D721Med (cell line): ENCODE measurements at places on chromosomes 12 and 14.

GRCh38 chr14:104867371-104868059 lies 2.4 kb downstream of the CEP170B start:
- DNase-seq: no peak

GRCh38 chr12:6069437-6070093 lies 54.9 kb downstream of the VWF start:
- no peak for DNase-seq

DNA sequence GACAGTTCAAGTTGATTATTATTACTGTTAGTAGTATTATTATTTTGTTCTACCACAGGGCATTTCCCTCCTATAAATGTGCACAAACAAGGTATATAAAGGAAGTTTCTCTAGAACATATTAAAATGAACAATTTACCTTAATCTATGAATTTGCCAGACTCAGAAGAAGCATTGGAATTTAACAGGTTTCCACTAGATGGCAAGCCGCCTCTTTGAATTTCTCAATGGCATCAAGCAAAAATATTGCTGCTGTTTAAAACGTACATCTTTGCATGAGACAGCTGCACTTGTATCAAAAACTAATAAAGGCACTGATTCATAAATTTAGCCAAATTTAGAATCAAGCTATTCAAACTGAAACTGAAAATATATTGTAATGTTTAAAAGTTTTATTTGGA lies 34.6 kb upstream of the MIS18BP1 start:
- DNase-seq: no peak

DNA sequence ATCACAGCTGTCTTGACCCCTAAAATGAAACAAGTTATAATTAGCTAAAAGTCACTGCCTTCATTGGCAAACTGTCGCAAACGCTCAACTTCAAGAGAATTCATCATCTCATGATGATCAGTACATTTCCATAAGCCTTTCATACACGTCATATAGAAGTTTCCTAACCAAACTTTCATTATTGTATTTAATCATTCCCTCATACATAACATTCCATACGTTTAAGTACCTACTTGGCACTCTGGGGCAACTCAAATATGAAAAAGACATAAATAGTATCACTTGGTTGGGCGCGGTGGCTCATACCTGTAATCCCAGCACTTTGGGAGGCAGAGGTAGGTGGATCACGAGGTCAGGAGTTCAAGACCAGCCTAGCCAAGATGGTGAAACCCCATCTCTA lies 12.4 kb upstream of the PPP2R5E start:
- no peak for DNase-seq

DNA sequence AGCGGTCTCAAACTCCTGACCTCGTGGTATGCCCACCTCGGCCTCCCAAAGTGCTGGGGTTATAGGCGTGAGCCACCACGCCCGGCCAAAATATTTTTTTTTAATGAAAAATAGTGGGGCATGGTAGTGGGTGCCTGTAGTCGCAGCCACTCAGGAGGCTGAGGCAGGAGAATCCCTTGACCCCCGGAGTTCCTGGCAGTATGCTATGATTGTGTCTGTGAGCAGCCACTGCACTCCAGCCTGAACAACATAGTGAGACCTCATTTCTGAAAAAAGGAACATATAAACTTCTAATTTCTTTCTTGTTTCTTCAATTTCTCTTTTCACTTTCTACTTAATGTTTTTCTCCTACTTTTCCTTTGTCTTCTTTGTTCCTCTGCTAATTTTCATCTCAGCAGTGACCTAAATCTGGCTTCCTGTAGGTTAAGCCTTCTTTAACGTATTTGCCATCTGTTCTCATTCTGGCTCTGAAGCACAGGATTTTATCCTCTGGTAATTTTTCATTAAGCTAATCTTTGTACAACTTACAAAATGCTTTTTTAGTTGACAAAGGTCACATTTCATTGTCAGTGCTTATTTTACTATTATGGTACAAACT lies 4.5 kb upstream of the RPGRIP1 start:
- no peak for DNase-seq

DNA sequence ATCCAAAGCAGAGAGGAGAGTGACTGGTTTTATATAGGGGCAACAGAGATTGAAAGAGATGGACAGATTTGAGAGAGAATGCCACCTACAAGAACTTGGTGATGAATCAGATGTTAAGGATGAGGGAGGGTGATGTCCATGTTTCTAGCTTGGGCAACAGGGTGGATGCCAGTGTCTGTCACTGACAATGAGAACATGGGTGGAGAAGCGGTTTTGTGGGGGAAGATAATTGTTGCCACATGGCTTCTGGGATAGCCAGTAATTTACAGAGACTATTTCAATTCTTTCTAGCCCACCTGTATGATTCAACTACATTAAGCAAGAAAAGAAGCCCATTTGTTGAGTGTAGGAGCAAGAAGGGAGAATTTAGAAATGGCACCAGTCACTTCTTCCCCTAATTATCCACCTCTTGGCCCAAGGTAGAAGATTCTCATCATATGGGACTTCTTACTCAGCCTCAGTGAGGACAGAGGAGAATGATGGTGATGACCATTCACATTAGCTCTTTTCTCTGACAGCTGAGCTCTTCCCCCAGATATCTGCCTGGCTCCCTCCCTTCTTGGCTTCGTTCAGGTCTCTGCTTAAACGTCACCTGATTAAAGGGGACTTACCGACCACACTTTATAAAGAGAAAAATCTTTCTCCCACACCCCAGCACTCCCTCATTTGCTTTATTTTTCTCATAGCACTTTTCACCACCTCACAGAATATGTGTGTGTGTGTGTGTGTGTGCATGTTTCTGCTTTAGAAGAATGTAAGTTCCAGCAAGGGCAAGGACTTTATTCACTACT lies 117.8 kb downstream of the DUSP6 start:
- no peak for DNase-seq

- no peak for DNase-seq
These were observed 51.7 kb upstream of the FERMT2 start for GRCh38 chr14:53002576-53002975.

GRCh38 chr12:121712461-121713256 lies at the start of gene TMEM120B:
Gene TMEM120B (plus strand): TSS chr12:121712752. CDS start chr12:121712896, 144 bp downstream.
- peak; percentile 44 for DNase-seq

DNA sequence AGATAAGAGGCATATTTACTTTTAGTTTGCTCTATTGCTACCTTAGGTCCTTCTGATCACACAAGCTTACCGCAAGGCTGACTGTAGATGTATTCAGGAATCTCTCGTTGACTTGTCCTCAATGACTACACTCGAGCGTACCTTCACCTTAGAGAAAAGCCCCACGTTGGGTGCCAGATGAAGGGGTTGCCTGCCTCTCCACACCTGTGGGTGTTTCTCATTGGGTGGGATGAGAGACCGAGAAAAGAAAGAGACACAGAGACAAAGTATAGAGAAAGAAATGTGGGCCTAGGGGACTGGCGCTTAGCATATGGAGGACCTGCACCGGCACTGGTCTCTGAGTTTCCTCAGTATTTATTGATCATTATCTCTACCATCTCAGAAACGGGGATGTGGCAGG lies 51.8 kb downstream of the ASCL4 start:
- DNase-seq: no peak

- no peak for DNase-seq
These were observed at the start of gene INHBE for GRCh38 chr12:57454566-57455373. Gene INHBE (plus strand): TSS chr12:57455307. CDS start chr12:57455537, 230 bp downstream.

DNA sequence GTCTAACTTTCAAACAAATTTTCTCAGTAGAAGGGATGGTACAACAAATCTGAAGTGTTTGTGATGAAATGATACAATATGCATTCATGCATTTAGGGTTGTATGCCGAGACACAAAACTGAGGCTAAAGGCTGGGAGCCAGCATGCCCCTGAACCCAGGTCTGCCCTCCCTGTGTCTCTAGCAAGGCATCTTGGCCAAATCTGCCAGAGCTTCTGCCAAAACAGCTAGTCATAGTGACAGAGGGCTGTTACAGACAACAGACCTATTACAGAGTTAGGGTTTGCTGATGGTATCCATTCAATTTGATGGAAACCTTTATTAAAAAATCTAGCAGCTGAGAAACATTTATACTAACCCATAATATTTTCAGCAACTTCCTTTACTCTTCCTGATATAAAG lies 11.3 kb upstream of the CHPT1 start:
- no peak for DNase-seq

DNA sequence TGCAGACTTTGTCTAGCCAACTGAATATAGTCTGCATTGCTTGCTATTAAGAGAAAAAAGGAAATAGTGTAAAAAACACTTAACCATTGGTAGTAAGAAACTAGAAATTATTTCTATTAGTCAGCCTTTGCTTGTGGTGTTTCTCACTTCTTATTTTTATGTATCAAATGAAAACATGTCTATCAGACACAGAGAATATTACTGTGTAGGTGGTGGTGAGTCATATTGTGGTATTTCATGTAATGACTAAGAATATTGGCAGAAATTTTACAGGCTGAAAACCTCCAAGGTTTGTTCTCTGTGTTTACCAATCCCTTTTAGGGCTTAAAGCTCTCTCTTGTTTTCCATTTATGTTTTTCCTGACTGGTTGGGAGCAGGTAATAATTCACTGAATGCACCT lies 87.2 kb downstream of the DAAM1 start:
- no peak for DNase-seq

- no peak for DNase-seq
These were observed 128.6 kb downstream of the CRADD start for GRCh38 chr12:93805736-93806141.

GRCh38 chr12:40993158-40993557 lies 195.0 kb upstream of the PDZRN4 start:
- DNase-seq: no peak

DNA sequence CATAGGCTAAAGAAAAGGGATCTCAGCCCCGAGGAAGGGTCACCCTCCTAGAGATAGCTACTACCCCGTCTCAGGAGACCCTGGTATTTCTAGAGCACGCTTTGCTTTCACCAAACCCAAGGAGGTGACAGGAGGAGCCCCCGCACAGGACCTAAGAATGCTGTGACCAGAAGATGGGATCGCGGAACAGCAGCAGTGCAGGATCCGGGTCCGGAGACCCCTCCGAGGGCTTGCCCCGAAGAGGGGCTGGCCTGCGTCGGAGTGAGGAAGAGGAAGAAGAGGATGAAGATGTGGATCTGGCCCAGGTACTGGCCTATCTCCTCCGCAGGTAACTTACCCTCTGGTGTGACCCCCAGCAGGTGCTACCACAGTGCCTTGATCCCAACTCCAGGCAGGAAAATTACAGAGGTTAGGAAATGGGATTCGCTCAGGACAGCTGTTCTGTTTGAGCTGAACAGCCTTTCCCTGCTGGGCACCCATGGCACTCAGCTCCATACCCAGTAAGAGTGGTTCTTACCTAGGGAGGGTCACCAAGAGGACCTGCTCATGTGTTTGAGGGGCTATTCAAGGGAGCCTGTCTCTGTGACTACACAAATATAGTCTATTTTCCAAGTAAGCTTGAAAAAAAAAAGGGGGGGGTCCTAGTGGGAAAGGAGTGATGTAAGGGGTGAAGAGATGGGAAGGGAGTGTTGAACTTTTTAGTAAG lies 826 bp upstream of the NRL start:
- no peak for DNase-seq

- DNase-seq: no peak
These were observed 65.1 kb downstream of the TRAFD1 start for GRCh38 chr12:112190231-112191025.

- no peak for DNase-seq
These were observed 72.4 kb downstream of the RASSF3 start for GRCh38 chr12:64682572-64683277.

- no peak for DNase-seq
These were observed 4.8 kb downstream of the LRP1 start for GRCh38 chr12:57133013-57133569.

DNA sequence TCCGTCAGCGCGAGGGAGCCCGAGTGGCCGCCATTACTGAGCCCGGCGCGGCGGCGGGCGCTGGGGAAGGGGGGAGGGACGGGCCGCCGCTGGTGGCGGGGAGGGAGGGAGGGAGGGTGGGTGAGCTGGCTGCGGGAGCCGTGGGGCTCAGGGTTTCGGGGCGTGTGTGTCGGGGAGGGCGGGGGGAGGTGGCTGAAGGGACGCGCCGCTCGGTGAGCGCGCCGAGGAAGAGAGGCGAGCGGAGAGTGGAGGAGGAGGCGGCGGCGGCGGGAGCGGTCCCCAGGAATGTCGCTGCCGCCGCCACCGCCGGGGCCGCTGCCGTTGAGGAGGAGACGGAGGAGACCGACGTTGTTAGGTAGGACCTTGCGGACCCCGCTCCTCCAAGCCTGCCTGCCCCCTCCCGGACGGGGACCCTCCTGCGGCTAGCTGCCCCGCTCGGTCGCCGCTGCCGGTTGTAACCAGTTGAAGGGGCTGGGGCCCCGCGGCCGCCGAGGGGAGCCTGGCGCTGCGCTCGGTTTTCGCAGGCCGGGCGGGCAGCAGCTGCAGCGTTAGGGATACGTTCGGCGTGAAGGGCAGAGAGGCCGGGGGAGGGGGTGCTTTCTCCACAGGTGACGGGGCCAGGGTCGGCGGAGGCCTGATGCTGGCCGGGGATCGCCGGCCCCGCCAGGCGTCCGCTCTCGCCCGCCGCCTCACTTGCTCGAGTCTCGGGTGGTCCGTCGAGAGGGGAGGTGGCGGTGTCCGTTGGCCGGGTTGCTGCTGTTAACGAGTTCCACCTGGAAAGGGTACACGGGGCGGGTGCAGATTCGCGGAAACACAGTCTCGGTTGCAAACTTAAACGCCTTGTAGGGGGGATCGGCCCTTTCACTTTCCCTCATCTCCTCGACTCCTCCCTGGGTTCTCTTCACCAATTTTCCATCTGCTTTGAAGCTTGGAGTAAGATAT lies at the start of gene ARHGAP5:
Gene ARHGAP5, plus strand, starts transcription at position 224 of the 942 bp plus-strand sequence. CDS start 13,366 bp downstream, outside the sequence.
- DNase-seq: no peak

DNA sequence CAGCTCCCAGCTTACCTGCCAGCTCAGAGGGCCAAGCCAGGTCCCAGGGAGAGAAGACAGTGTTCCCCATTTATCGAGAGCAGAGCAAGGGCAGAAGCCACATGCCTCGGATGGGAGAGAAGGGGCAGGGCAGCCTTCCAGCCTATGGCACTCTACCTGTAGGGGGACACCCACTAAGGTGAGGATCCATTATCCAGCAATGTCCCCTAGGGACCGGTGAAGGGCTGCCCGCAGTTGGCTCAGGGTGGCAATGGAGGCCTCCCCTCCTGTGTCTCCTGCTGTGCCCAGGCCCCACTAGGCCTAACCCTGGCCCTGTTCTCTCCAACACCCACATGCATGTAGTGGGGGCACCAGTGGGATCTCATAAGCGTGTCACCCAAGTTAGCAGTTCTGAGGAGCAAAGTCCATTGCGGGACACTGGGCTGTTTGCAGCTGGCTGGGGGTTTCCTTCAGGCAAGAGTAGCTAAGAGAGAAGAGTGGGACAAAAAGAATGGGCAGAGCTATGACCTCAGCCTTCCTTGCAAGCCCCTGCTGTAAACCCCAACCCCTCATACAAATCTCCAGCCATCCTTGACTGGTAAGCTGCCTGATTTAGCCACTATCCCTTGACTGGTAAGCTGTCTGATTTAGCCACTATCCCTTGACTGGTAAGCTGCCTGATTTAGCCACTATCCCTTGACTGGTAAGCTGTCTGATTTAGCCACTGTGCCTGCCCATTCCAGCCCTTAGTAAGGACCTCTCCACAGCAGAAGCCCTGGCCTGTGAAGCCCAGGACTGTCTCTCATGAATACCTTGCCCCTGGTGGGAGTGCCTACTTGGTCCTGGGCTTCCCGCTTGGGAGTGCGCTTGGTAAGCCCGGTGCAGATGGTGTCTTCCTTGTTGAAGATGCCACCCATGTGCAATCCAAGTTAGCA lies 5.2 kb upstream of the ASB2 start:
- DNase-seq: no peak
